ENCODE measurements at places on chromosomes 13 and 19.

GRCh38 chr19:2478756-2479555 is 3.0 kb downstream of the GADD45B start:
- DNase-seq = no peak

- DNase-seq = no peak
These were observed 180.6 kb downstream of the FOXO1 start for GRCh38 chr13:40485611-40486517.

DNA sequence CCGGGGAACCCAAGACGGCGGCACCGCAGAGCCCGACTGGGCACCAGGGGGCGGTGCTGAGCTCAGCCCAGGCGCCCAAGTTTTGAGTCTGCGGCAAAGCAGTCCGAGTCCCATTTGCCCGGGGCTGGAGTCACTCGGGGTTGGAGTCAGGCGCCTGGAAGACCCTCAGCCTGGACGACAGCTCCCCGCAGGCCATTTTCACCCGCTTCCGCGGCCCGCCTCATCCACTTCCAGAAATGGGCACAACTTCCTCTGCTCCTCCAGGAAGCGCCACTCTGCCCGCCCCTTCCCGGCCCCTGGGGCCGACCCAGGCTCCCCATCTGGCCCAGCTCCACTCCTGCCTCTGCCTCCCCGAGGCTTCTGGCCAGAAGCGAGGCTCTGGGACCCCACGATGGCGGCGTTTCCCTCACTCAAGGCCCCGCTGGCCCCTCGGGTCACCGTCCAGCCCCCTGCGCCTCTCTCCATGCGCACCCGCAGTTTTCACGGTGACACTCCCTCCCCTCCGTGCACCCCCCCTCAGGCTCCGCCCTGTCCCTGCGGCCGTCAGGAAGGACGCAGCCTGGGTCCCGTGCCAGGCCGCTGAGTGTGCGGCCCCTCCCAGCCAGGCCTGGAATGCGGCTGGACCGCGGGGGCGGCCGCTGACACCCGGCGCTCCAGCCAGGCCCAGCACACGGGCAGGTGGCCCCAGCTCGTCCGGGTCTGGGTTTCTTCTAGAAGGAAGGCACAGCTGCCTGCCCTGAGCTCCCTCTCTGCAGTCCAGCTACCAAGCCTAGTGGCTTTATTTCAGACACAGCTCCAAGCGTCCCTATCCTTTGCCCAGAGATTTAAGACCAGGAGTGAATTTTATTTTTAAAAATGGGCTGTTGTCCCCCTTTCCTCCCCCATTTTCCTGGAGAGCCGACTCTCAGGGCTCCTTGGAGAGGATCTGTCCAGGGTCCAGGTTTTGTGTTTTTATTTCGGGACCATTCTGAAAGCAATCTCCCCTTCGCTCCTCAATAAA is 4.7 kb downstream of the SERTAD1 start:
- peak; percentile 87 for DNase-seq

DNA sequence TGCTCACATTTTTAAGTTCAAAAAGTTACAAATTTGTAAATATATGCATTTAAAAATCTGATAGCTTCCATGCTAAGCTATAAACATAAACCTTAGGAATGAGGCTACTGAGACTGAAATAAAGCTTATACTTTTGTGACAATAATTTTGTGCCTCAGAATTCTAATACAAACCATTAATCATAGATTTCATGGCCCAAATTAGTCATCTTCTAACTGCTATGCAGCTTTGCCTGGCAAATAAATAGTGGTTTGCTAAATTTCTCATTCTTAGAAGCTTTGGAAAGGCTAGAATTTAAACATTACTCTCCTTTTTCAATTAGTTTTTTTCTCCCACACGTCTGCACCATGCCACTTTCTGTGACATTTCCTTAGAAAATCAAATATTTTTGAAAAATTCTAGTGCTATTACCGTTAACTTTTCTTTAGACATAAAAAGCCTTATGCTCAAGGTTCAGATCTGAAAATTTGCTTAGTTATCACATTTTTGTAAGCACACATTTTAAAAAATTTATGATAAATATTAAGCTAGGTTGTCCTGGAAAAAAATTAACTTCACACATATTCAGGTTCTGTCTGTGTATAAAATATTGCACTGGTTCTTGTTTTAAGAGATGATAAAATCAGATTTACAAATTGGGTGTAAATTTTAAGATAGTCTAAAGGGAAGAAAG is 46.9 kb downstream of the FNDC3A start:
- peak; percentile 13 for DNase-seq

DNA sequence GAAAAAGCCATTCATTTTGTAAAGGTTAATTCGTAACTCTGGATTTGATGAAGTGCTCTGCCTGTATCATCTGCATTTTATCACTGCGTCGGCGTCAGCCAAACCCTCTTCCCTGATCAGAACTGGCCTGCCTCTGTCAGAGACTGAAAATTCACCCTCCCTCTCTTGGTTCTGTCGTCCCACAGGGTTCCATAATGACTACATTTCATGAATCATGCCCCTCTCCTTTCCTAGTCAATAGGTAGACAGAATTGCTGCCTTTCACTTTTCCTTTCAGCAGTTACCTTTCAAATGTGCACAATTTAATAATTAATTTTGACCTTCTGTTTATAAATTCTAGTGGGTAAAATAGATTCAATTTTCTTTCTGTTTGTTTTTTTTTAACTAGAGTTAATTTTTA is 423.4 kb downstream of the RFC3 start:
- DNase-seq = no peak

DNA sequence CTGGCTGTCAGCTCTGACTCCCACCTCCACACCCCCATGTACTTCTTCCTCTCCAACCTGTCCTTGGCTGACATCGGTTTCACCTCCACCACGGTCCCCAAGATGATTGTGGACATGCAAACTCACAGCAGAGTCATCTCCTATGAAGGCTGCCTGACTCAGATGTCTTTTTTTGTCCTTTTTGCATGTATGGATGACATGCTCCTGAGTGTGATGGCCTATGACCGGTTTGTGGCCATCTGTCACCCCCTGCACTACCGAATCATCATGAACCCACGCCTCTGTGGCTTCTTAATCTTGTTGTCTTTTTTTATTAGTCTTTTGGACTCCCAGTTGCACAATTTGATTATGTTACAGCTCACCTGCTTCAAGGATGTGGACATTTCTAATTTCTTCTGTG is 506 bp downstream of the OR7E24 start:
- no peak for DNase-seq

DNA sequence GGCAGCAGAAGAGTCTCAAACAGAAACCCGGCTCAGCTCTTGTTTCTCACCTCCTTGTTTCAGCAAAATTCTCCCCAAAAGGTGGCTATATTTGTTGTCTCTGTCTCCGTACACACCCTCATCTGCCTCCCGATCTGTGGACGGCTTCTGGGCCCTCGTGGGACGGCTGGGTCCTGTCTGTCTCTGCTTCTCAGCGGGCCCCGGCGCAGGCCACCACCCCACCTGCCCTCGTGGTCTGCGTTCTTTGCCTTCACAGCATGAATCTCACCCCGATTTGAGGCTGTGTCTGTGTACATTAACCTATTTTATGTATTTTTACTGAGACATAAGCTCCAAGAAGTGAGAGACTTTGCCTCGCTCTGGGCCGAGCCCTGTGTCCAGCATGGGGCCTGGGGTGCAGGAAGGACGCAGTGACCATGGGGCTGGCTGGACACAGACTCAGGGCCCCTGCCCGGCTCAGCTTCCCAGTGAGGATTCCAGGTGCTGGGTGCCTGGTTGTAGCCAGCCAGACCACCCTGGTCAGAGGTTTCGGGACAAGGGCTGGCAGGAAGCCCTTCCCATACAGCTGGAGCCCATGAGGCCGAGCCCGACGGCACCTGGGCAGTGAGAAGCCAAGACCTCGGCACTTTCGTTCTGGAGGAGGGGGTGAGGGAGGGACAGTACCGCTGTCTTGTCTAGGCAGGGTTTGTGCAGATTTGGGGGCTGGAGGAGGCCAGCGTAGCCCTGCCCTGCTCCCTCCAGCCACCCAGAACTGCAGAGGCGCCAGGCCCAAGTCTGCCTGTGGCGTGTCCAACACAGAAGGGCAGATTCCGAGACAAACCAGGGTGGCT is 78.5 kb upstream of the MCF2L start:
- DNase-seq = no peak

GRCh38 chr19:8088752-8089663 is 36.4 kb downstream of the CCL25 start:
- DNase-seq = no peak

Data from kidney capillary endothelial cell (primary cell).